ENCODE measurements at places on chromosomes 12 and 14.

DNA sequence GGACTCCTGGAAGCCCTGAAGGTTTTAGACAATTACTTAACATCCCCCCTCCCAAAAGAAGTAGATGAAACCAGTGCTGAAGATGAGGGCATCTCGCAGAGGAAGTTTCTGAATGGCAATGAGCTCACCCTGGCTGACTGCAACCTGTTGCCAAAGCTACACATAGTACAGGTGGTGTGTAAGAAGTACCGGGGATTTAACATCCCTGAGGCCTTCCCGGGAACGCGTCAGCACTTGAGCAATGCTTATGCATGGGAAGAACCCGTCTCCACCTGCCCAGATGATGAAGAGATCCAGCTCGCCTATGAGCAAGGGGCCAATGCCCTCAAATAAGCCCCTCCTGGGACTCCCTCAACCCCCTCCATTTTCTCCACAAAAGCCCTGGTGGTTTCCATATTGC lies 10.6 kb upstream of the SPPL3 start:
- DNase-seq = no peak

GRCh38 chr14:55354500-55354899 lies 57.1 kb downstream of the ATG14 start:
- peak; percentile 8 for DNase-seq

DNA sequence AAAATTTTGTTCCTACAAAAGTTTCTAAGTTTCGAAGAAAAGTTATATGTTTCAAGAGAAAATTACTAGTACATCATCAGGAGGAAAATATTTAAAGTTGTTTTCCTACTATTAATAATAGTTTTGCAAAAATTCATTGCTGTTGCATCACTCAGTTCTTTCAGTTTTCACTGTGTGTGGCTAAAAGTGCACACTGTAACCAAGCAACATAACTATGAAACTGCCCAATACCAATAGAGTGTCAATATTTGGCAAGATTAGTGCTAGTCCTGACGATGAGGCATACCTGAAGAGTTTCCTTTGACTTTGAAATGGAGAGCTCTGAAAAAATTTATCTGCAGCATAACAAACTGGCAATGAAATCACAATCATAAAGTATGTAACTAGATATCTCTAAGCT lies 194.3 kb downstream of the CPNE8 start:
- no peak for DNase-seq

GRCh38 chr14:65813760-65814384 lies 401.3 kb downstream of the FUT8 start:
- DNase-seq = no peak

GRCh38 chr14:100015251-100015655 lies 50.0 kb upstream of the EVL start:
- DNase-seq = no peak

Measured in NCI-H1436 treated with DMSO at 0.1 percent for 48 hours (cell line).